Activated CD8-positive, alpha-beta memory T cell treated with anti-CD3 and anti-CD28 coated beads, Interleukin-2, amount 50 U/mL, for 4 hours (primary cell): ENCODE measurements at places on chromosomes 12 and 14.

- no peak for DNase-seq
These were observed 84.5 kb upstream of the KCNA1 start for GRCh38 chr12:4825011-4825858.

DNA sequence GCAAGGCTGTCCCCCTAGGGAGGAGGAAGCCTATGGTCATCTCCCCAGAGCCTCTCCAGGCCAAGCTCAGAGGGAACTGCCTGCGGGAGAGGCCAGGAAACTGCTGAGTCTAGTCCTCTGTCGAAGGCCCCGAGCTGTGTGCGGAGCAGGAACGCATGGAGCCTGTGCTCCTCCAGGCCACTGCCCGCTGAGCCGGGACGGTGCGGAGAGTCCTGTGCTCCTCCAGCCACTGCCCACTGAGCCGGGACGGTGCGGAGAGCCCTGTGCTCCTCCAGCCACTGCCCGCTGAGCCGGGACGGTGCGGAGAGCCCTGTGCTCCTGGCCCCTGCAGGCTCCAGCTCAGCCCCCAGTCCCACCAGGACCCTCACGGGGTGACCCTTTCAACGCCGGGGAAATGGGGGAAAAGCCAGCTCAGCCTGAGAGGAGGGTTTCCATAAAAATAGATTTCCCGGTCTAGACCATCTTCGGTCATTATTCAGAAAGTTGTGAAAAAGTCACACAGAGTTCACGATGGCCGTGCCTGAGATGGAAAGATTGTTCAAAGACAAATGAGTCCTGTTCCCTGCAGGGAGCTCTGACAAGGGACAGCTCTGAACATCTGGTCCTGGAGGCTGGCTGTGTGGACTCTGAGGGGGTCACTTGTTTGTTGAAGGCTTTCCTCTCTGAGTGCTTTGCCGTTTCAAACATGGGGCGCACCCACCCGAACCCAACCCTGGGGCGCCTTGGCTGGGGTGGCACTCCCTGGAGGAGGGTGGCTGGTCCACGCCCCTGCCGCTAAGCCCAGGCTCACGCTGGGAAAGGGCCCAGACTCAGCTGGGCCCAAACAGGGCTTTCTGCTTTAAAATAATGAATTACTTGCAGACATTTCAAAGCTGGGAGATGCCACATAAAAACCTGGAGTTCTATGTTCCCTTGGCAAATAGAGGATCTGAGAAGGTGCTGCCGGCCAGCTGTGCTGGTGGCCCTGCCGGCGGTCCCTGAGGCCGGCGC, 85.5 kb downstream of the ADGRD1 start:
- DNase-seq, result no peak

GRCh38 chr12:10543499-10543898, 37.8 kb downstream of the EIF2S3B start:
- no peak for DNase-seq

GRCh38 chr12:2805143-2805520, 7.3 kb upstream of the ITFG2 start:
- no peak for DNase-seq

DNA sequence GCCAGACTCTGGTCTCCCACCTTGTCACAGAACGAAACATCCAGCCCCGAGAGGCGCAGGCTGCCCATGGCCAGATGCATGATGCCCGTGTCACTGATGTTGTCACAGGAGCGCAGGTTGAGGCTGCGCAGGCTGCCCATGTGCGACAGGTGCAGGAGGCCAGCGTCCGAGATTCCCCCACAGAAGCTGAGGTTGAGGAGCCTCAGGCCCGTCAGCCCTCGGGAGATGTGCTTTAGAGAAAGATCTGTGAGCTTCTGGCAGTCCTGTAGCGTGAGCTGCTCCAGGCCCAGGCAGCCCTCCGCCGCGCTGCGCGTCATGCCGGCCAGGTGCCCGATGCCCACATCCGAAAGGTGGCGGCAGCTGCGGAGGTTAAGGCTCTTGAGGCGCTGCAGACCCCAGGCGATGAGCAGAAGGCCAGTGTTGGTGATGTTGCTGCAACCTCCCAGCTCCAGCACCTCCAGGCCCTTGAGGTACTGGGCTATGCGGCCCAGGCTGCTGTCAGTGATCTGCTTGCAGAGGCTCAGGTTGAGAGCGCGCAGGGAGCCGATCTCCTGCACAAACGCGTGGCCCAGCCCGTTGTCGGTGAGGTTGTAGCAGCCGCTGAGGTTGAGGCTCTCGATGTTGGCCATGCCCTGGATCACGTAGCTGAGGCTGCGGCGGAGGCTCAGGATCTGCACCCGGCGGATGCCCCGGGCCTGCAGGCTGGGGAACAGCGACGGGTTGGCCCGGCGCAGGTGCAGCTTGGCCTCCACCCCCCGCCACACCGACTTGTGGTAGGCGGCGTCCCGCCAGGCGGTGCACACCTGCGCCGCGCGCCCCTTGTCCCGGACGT, 991 bp downstream of the FBXL14 start:
- peak; percentile 52 for DNase-seq

- no peak for DNase-seq
These were observed 102.7 kb upstream of the ST8SIA1 start for GRCh38 chr12:22437031-22437806.

DNA sequence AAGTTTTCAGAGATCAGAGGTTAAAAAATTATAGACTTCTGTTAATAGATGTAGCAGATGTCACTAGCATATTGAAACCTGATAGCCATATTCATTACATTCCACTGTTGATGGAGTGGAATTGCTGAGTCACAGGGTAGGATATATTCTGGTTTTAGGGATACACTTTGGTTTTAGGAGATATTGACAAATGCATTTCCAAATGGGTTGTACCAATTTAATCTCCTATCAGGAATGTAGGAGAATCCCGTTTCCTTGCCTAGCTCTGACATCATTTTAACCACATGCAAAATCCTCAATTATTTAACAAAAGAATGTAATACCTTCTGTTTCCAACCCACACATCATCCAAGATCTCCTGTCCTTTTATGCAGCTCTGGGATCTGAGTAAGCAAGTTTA, 30.7 kb upstream of the ESR2 start:
- no peak for DNase-seq

GRCh38 chr12:17949558-17950141, 140.3 kb downstream of the RERGL start:
- DNase-seq, result no peak

GRCh38 chr12:80702889-80703805, 4.3 kb upstream of the MYF6 start:
- DNase-seq, result no peak

DNA sequence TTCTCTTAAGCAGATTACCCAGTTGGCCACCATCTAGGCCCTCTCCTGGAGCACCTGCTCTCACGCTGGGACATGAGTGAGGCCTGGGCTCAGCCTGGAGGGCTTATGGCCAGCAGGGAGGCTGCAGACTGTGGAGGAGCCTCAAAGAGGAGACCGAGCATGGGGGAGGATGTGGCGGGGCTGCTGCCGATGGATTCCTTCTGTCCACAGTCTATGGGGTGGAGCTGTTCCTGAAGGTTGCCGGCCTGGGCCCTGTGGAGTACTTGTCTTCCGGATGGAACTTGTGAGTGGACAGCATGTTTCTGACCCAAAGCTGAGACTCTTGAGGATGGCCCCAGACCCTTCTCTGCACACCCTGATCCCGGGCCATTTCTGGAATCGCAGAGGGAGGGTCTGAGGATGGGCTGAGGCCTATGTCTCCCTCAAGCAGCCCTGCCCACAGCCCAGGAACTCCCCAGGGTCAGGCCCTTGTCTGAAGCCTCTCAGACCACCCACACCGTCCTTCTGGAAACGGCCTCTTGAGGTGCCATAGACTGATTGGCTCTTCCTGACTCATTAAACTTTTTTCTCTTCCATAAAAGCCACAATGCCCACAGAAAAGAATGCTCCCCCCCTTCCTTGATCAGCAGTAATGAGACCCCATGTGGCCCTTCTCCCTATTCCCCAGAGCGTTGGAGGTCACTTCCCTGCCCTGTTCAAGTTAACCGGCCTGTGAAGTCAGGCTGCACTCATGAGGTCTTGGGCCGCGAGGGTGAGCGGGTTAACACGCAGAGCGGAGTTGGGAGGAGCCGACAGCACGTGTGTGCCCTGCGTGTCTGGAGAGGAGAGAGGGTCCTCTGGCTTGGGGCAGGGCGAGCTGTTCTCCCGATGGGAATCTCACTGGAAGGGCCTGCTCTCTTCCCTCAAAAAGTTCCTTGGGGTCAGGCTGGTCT, 49.0 kb downstream of the SLC8B1 start:
- no peak for DNase-seq

GRCh38 chr12:29200586-29200985, 51.5 kb downstream of the FAR2 start:
- no peak for DNase-seq

DNA sequence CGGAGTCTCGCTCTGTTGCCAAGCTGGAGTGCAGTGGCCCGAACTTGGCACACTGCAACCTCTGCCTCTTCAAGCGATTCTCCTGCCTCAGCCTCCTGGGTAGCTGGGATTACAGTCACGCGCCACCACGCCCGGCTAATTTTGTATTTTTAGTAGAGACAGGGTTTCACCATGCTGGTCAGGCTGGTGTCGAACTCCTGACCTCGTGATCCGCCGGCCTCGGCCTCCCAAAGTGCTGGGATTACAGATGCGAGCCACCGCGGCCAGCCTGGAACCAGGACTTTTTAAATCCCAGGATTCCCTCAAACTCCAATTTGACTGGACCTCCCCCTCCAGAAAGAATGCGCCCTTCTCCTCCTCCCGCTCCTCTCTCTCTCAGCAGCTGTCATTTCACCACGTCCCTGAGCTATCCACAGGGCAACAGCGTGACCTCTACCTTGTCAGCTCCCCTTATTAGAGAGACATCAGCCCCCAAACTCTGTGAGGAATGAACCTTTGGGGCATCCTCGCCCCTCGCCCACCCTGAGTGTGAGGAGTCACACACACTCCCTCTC, 2.0 kb downstream of the ESYT1 start:
- DNase-seq, result no peak

GRCh38 chr14:59679872-59680271, 103.3 kb upstream of the CCDC175 start:
- no peak for DNase-seq

GRCh38 chr14:25079311-25079710, 29.4 kb upstream of the STXBP6 start:
- no peak for DNase-seq

DNA sequence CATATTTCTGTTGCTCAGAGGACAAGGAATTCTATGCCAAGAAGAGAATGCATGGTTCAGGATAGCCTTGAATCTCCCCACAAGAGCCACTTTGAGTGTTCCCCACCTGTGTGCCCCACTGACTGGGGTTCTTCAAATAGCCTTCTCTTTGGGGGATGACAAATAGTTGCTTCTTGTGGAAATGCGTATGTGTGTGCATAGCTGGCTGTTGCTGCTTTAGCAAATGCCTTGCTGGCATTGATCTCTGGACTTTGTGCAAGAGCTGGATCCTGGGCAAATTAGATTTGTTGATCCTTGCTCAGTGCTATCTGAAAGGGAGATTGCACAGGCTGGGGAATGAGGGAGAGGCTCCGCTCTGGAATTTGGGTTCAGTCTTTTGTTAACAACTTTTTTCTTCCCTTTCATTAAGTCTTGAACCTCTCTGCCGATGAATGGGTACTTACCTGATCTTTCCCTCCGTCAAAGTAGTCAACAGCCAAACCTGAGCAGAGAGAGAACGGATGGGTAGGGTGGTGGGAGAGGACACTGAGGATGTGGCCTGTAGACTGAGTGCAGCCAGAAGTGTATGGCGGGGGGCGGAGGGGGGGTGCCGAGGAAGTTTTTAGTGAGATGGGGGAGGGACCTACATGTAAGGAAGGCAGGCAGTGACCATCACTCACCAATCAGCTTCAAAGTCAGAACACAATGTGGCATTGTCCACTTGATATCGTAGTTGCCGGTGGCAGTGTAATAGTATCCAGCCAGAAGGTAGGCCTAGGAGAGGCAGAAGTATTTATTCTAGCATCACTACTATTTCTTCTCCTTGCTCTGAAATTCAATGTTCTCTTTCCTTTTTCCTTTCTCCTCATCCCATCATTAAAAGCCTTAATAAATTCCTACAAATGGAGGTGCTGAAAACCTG, 10.7 kb downstream of the EMG1 start:
- no peak for DNase-seq

- DNase-seq, result no peak
These were observed 71.5 kb downstream of the PPP2R5C start for GRCh38 chr14:101833045-101833444.
